Endothelial cell (in vitro differentiated cells): ENCODE measurements at places on chromosomes 16 and 17. TPM values are rescaled to one million over a fixed set of nuclear protein-coding genes. Genes with fewer than 3 reads are reported as not detected.

- peaks cover 10% of the 10 kb centered on the region for H3K4me1 ChIP-seq
- peaks cover 5% of the 10 kb centered on the region for H3K36me3 ChIP-seq
- peaks cover 2% of the 10 kb centered on the region for H3K27me3 ChIP-seq
- no peak for DNase-seq
- H3K27ac ChIP-seq, result no peak overlapping the region
- H3K4me3 ChIP-seq, result no peak overlapping the region
Measured at GRCh38 chr16:55666012-55666411, 10.2 kb downstream of the SLC6A2 start.

GRCh38 chr16:54425068-54425467, 138.5 kb upstream of the IRX3 start:
- DNase-seq, result no peak
- H3K4me3 ChIP-seq, result no peak overlapping the region
- no peaks in the 10 kb centered on the region for H3K27me3 ChIP-seq
- no peaks in the 10 kb centered on the region for H3K36me3 ChIP-seq

DNA sequence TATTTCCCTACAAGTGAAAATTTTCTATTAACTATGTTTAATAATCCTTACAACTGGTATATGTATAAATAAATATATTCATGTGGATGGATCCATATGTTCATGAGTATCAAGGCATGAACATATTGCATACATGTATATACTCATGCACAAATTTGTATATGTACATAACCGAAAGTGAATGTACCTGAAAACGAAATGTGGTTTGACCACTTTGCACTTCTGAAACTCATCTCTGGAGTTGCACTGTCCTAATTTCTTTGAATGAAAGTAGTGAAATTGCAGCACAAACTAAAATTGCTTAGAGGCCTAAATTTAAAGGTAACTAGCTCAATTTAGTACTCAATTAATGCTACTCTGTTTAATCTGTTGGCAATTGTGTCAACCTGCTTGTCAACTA, 27.4 kb upstream of the GNAO1 start:
- no peaks in the 10 kb centered on the region for H3K27me3 ChIP-seq
- H3K4me1 ChIP-seq, result no peaks in the 10 kb centered on the region
- no peak overlapping the region for H3K27ac ChIP-seq
- no peaks in the 10 kb centered on the region for H3K36me3 ChIP-seq
- no peak overlapping the region for H3K4me3 ChIP-seq
- DNase-seq, result no peak

DNA sequence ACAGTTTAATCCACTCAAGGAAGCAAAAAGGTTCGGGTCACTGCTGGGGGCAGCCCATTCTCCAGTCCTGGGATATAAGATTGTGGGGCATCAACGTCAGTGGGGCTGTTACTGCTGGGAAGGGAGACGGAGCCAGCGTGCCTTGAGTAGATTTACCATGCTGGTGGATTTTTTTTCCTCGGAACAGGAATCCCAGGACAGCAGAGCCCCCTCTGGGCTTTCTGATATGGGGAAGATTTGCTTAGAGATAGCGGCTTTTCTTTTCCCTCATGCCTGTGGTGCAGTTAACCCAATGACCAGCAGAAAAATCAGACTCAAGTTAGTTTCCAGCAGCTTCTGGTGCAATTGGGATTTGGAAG, 35.4 kb downstream of the WSCD1 start:
- peaks cover 5% of the 10 kb centered on the region for H3K27me3 ChIP-seq
- peaks cover 25% of the 10 kb centered on the region for H3K4me1 ChIP-seq

DNA sequence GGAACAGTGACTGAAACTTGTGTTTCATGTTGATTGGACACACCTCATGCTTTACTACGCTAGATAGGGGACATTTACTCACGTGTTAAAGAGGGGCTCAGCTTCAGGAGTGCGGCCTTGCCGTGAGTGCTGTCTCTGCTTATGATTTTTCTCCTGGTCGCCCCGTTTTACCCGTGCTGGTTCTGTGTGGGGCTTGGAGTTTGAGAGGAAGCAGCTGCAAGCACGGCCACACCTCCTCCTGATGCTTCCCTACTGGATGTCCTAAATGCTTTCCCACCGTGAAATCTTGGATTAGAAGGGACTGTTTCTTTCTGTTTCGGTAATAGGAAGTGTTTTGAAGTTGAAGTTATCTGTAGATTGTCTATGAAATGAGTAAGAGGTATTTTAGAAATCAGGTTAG, 54.0 kb upstream of the ZNF750 start:
- H3K4me3 ChIP-seq, result peak overlapping the region; percentile 6
- H3K36me3 ChIP-seq, result peaks cover 33% of the 10 kb centered on the region
- H3K4me1 ChIP-seq, result peaks cover 33% of the 10 kb centered on the region
- H3K27me3 ChIP-seq, result peaks cover 19% of the 10 kb centered on the region
- no peak for DNase-seq

Gene YBX2
- 14.6 TPM for total RNA-seq

Gene SLC52A1
- 0.21 TPM for total RNA-seq
